ENCODE measurements at places on chromosomes 6 and 20.

DNA sequence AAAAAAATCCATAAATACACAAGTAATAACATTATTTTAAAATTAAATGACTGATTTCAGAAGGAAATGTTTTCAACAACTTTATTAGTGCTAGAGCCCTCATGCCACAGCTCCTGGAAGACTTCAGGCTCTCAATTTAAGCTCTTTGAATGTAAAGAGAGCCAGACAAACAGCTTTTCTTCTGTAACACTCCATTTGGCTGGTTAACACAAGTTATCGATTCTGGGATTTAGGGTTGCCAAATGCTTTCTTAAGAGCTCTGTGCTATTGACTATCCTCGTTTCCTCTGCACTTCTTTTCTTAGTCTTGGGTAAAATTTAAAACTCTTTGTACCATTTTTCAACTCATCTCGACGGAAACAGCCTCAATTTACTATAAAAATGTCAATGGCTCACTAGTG lies 402.5 kb downstream of the PRKN start:
- H3K4me1 ChIP-seq, result no peaks in the 10 kb centered on the region
- DNase-seq, result no peak
- no peak overlapping the region for H3K4me3 ChIP-seq
- no peaks in the 10 kb centered on the region for H3K36me3 ChIP-seq

GRCh38 chr6:125123468-125124048 lies 30.0 kb upstream of the TPD52L1 start:
- H3K27ac ChIP-seq, result no peak overlapping the region
- no peak for DNase-seq

GRCh38 chr20:40692240-40693011 lies 3.4 kb upstream of the MAFB start:
- no peak overlapping the region for H3K27ac ChIP-seq
- H3K36me3 ChIP-seq, result no peaks in the 10 kb centered on the region
- peaks cover 43% of the 10 kb centered on the region for H3K27me3 ChIP-seq
- no peak for DNase-seq

- H3K36me3 ChIP-seq, result no peaks in the 10 kb centered on the region
- peaks cover 19% of the 10 kb centered on the region for H3K27me3 ChIP-seq
- no peak overlapping the region for H3K4me3 ChIP-seq
- no peak overlapping the region for H3K27ac ChIP-seq
- no peak for DNase-seq
- H3K4me1 ChIP-seq, result no peaks in the 10 kb centered on the region
These were observed 187.1 kb downstream of the BMP7 start for GRCh38 chr20:57079031-57080005.

GRCh38 chr6:106113256-106113959 lies 27.3 kb downstream of the PRDM1 start:
- no peak for DNase-seq
- peaks cover 49% of the 10 kb centered on the region for H3K4me1 ChIP-seq
- no peaks in the 10 kb centered on the region for H3K36me3 ChIP-seq
- H3K4me3 ChIP-seq, result no peak overlapping the region
- H3K27ac ChIP-seq, result no peak overlapping the region

DNA sequence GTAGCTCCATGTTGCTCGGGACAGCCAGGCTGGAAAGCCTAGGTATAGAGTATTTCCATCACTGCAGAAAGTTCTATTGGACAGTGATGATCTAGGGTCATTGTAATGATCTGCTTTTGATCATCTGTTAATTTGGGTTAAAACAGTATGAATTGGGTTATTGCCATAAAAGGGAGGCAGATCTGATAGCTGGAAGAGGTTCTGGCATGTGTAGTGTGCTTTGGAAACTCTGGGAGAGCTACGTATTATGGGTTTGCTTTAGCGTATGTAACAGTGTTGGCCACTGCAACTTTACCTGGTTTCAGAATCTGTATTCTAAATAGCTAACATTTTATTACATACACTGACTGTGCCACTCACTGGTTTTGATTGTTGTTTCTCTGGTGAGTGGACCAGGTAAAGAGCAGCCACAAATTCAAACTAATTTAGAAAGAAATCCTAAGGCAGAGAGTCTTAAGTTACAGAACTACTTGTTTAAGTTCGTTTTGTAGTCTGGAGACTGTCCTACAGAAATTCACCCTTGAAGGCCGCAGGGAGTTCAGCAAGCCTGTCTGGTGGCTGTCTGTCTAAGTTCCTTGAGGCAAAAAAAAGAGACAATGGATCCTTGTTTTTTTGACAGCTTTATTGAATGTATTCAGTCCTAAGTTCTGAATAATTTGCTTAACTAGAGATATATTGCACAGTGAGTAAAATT lies 300.3 kb downstream of the PRL start:
- DNase-seq, result no peak
- peaks cover 7% of the 10 kb centered on the region for H3K4me1 ChIP-seq
- H3K27me3 ChIP-seq, result no peaks in the 10 kb centered on the region
- H3K27ac ChIP-seq, result no peak overlapping the region
- H3K36me3 ChIP-seq, result no peaks in the 10 kb centered on the region
- no peak overlapping the region for H3K4me3 ChIP-seq

DNA sequence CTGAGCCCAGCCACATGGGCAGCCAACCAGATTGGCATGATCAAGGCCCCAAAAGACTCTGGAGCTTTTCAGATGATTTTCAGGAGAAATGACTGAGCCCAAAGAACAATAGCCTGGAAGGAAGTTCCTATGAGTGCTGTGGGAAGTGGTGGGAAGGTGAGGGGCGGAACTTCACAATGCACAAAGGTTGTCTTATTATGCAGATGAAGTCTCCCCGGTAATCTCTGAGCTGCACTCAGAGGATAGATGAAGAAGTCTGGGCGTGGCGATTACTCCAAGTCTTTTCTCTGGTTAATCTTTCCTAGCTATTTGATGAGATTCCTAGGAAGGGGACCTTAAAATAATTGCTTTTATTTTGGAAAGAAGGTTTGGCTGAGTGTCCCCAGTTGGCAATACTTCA lies 36.9 kb downstream of the LBP start:
- no peak overlapping the region for H3K27ac ChIP-seq
- H3K4me3 ChIP-seq, result no peak overlapping the region
- no peak for DNase-seq
- no peaks in the 10 kb centered on the region for H3K4me1 ChIP-seq
- peaks cover 18% of the 10 kb centered on the region for H3K27me3 ChIP-seq

DNA sequence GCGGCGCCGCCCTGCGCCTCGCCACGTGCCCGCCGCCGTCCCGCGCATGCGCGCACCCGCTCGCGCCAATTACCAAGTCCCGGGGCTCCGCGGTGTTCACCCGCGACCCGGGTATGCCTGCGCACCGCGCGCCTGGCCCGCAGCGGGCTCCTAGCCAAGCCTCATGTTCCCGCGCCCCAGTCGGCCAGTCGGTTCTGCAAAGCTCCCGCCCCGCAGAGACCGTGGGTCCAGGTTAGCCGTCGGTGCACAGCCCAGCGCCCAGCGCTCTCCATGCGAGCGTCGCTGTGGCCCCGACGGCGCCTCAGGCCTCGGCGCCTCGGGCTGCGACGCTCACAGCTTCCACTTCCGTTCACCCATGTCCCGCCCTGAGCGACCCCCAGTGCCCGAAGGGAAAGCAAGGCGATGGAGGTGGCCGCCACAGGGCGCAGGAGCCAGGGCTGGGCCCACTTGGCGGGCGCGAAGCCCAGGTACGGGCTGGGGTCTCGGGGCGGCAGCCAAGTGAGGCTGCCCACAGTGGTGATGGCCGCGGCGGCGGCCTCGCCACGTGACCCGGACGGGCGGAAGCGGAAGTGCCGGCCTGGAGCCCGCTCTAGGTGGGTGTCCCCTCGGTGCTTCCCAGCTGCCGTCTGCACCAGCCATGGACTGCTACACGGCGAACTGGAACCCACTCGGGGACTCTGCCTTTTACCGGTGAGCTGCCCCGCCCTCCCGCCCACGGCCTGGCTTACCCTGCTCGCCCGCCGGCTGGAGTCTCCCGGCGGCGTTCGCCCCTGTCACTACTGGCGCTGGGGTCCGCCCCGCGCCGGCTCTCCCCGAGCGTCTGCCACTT lies at the start of the genes PCED1A and VPS16:
TSS of gene PCED1A (minus strand) at position 518 of the 829 bp plus-strand sequence. CDS start 743 bp downstream, outside the sequence.
TSS of gene VPS16 (plus strand) at position 608 of the 829 bp plus-strand sequence. CDS start at position 638, 30 bp downstream.
- peak within 1 kb of the TSS; percentile 94 for H3K27ac ChIP-seq
- peak; percentile 90 for DNase-seq
- no peaks in the 10 kb centered on the region for H3K27me3 ChIP-seq
- peaks cover 30% of the 10 kb centered on the region for H3K4me1 ChIP-seq
- peak within 1 kb of the TSS; percentile 91 for H3K4me3 ChIP-seq
- peaks cover 6% of the 10 kb centered on the region for H3K36me3 ChIP-seq

DNA sequence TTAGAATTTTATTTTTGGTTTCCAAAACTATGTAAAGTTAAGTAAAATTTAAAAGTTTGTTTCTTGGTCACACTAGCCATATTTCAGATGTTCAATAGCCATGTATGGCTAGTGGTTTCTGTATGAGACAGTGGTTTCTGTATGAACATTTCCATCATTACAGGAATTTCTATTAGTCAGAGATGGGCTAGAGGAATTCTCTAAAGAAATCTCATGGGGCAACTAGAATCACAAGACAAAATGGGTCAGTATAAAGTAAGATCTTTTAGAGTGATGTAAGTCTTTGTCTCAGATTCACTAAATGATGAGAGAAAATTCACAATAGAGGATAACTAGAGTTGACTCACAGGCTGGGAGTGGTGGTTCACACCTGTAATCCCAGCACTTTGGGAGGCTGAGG lies 149.0 kb downstream of the FUT9 start:
- no peak for DNase-seq
- H3K4me3 ChIP-seq, result no peak overlapping the region
- H3K4me1 ChIP-seq, result no peaks in the 10 kb centered on the region
- H3K27ac ChIP-seq, result no peak overlapping the region

- DNase-seq, result no peak
- H3K4me3 ChIP-seq, result peak overlapping the region; percentile 61
- peaks cover 92% of the 10 kb centered on the region for H3K4me1 ChIP-seq
- H3K27me3 ChIP-seq, result no peaks in the 10 kb centered on the region
- H3K27ac ChIP-seq, result peak overlapping the region; percentile 93
- no peaks in the 10 kb centered on the region for H3K36me3 ChIP-seq
These were observed 7.6 kb downstream of the PTPN1 start for GRCh38 chr20:50517817-50518154.

DNA sequence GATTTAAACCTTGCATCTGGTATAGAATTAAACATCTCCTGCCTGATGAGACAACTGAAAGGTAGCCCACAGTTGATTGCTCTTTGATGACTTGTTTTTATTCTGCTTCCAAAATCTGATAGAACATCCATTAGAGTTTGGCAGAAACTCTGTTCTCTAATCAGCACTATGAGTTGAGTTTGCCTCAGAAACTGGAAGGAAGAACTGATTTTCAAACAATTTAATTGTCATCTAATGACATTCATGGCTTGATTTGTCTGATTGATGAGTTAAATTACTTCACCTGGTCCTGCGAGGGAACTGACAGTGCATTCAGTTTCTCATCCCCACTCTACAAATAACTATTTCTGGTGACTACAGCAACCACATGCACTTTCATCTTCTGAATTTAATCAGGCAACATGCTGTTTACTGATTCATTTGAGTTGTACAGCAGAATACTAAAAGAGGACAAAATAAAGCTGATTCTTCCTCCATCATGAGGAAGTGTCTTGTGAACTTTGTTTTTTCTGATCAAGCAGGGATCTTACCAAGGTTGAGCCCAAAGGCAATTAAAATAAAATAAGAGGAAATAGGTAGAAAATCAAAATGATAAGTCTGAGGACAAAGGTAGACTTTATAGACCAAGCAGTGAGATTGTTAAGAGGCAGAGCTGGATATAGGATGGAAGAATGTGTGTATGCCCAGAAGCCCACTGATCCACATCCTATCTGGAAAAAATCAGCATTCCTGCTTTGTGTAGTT lies 15.7 kb upstream of the MRAP2 start:
- H3K27me3 ChIP-seq, result peaks cover 6% of the 10 kb centered on the region
- H3K27ac ChIP-seq, result no peak overlapping the region
- no peaks in the 10 kb centered on the region for H3K36me3 ChIP-seq
- H3K4me1 ChIP-seq, result peaks cover 2% of the 10 kb centered on the region
- no peak overlapping the region for H3K4me3 ChIP-seq

GRCh38 chr6:137978252-137978896 lies 111.3 kb downstream of the TNFAIP3 start:
- no peak overlapping the region for H3K4me3 ChIP-seq
- DNase-seq, result no peak
- peaks cover 42% of the 10 kb centered on the region for H3K4me1 ChIP-seq
- H3K27me3 ChIP-seq, result peaks cover 1% of the 10 kb centered on the region
- H3K36me3 ChIP-seq, result no peaks in the 10 kb centered on the region

GRCh38 chr6:170134471-170135440 lies 156.1 kb downstream of the DLL1 start:
- DNase-seq, result no peak
- no peak overlapping the region for H3K4me3 ChIP-seq
- peaks cover 21% of the 10 kb centered on the region for H3K27me3 ChIP-seq
- peaks cover 4% of the 10 kb centered on the region for H3K4me1 ChIP-seq
- H3K36me3 ChIP-seq, result no peaks in the 10 kb centered on the region

- no peaks in the 10 kb centered on the region for H3K36me3 ChIP-seq
- no peak for DNase-seq
- H3K4me1 ChIP-seq, result no peaks in the 10 kb centered on the region
- H3K27ac ChIP-seq, result no peak overlapping the region
- no peaks in the 10 kb centered on the region for H3K27me3 ChIP-seq
These were observed 58.3 kb upstream of the GNRH2 start for GRCh38 chr20:2984956-2985661.

DNA sequence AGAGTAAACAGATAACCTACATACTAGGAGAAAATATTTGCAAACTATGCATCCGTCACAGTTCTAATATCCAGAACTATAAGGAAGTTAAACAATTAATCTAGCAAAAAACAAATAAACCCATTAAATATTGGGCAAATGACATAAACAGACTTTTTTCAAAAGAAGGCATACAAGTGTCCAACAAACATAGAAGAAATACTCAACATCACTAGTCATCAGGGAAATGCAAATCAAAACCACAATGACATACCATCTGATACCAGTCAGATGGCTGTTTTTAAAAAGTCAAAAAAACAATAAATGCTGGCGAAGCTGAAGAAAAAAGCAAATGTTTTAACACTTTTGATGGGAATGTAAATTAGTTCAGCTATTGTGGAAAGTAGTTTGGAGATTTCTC lies 1117.7 kb upstream of the MAP3K7 start:
- no peaks in the 10 kb centered on the region for H3K36me3 ChIP-seq
- H3K27me3 ChIP-seq, result no peaks in the 10 kb centered on the region
- H3K4me1 ChIP-seq, result no peaks in the 10 kb centered on the region
- no peak overlapping the region for H3K4me3 ChIP-seq
- no peak for DNase-seq
- no peak overlapping the region for H3K27ac ChIP-seq

- no peak for DNase-seq
- H3K4me1 ChIP-seq, result peaks cover 52% of the 10 kb centered on the region
- peaks cover 27% of the 10 kb centered on the region for H3K27me3 ChIP-seq
- H3K36me3 ChIP-seq, result no peaks in the 10 kb centered on the region
- H3K4me3 ChIP-seq, result peak overlapping the region; percentile 11
These were observed 24.2 kb upstream of the ZNF318 start for GRCh38 chr6:43393602-43394001.

- DNase-seq, result no peak
- peaks cover 6% of the 10 kb centered on the region for H3K4me1 ChIP-seq
- H3K27me3 ChIP-seq, result no peaks in the 10 kb centered on the region
- peak overlapping the region; percentile 5 for H3K27ac ChIP-seq
- H3K36me3 ChIP-seq, result peaks cover 71% of the 10 kb centered on the region
These were observed 87.5 kb downstream of the SYNJ2 start for GRCh38 chr6:158068893-158069799.

- H3K4me3 ChIP-seq, result no peak overlapping the region
- no peaks in the 10 kb centered on the region for H3K4me1 ChIP-seq
- H3K36me3 ChIP-seq, result no peaks in the 10 kb centered on the region
These were observed 591.0 kb upstream of the GJE1 start for GRCh38 chr6:141541581-141542324.

- no peaks in the 10 kb centered on the region for H3K36me3 ChIP-seq
- no peak for DNase-seq
- no peaks in the 10 kb centered on the region for H3K27me3 ChIP-seq
- no peak overlapping the region for H3K4me3 ChIP-seq
- H3K27ac ChIP-seq, result no peak overlapping the region
These were observed 348.3 kb upstream of the POU3F2 start for GRCh38 chr6:98486057-98486456.

GRCh38 chr6:148760258-148760534 lies 13.4 kb downstream of the UST start:
- DNase-seq, result no peak
- H3K27me3 ChIP-seq, result no peaks in the 10 kb centered on the region
